ENCODE measurements at places on chromosomes 2 and 18. TPM values are rescaled to one million over a fixed set of nuclear protein-coding genes. Genes with fewer than 3 reads are reported as not detected.

The HS1BP3 gene
- total RNA-seq = 25.4 TPM

The CEBPZ gene
- 51.3 TPM for total RNA-seq

The ERBB4 gene
- 9.4 TPM for total RNA-seq

The RIT2 gene
- total RNA-seq = not detected

The AQP4 gene
- total RNA-seq = 490 TPM

The BOLL gene
- total RNA-seq = not detected

The FBXO15 gene
- 9.7 TPM for total RNA-seq

The SLC16A14 gene
- total RNA-seq = 8.2 TPM

DNA sequence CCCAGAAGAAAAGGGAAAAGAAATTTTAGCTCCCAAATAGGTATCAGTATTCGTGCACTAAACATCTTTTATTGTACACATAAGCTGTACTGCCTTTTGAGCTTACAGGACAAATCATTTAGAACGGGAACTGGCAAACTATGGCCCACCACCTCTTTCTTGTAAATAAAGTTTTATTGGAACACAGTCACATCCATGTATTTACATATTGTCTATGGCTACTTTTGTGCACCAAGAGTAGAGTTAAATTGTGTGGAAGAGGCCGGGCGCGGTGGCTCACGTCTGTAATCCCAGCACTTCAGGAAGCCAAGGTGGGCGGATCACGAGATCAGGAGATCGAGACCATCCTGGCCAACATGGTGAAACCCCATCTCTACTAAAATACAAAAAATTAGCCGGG is 5.7 kb downstream of the TM4SF20 start:
- no peak for DNase-seq
- no peaks in the 10 kb centered on the region for H3K27me3 ChIP-seq

- no peaks in the 10 kb centered on the region for H3K4me1 ChIP-seq
- H3K27ac ChIP-seq = no peak overlapping the region
- DNase-seq = no peak
These were observed 603.7 kb upstream of the ZEB2 start for GRCh38 chr2:145123606-145124005.

GRCh38 chr18:54163453-54163852 is 61.0 kb downstream of the MBD2 start:
- H3K27me3 ChIP-seq = no peaks in the 10 kb centered on the region
- no peaks in the 10 kb centered on the region for H3K4me1 ChIP-seq
- no peak overlapping the region for H3K27ac ChIP-seq
- no peak for DNase-seq
- no peak overlapping the region for H3K4me3 ChIP-seq
- peaks cover 35% of the 10 kb centered on the region for H3K36me3 ChIP-seq

- H3K36me3 ChIP-seq = no peaks in the 10 kb centered on the region
- H3K4me3 ChIP-seq = no peak overlapping the region
- H3K4me1 ChIP-seq = peaks cover 34% of the 10 kb centered on the region
- peak overlapping the region; percentile 64 for H3K27ac ChIP-seq
These were observed 44.8 kb downstream of the ASAP2 start for GRCh38 chr2:9251154-9252001.

DNA sequence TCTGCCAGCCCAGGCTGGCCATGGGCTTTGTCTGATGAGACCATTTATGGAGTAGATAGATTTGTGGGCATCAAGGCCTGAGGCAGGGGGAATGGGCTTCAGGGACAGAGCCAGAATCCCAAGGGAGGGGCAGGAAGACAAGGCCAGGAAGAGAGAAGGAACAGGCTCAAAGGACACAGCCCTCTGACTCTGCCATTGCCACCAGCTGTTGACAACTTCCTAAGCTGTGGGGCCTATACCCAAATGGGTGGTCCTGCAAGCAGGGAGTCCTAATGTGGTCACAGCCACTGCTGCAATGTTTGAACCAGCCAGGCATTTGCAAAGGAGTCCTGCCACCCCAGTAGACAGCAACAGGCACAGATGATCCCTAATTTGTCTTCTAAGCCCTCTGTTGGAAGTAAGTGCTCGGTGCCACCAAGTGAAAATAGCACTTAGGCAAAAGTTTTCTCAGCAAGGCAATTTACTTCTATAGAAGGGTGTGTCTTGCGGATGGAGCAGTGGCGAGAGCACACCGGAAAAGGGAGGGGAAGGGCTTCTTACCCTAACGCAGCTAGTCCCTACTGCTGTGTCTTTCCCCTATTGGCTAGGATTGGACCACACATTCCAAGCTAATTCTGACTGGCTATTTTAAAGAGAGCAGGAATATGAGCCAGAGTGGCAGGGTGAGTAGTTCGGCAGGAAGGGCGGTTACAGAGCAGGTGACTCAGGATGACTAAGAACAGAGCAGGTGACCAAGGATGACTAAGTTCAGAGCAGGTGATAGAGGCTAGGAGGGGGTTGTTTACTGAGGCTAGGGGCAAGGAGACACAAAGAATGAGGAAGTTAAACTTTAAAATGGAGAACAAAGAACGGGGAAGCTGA is 47.2 kb downstream of the C1QL2 start:
- DNase-seq = no peak
- no peak overlapping the region for H3K4me3 ChIP-seq
- H3K27me3 ChIP-seq = peaks cover 3% of the 10 kb centered on the region
- no peaks in the 10 kb centered on the region for H3K4me1 ChIP-seq

DNA sequence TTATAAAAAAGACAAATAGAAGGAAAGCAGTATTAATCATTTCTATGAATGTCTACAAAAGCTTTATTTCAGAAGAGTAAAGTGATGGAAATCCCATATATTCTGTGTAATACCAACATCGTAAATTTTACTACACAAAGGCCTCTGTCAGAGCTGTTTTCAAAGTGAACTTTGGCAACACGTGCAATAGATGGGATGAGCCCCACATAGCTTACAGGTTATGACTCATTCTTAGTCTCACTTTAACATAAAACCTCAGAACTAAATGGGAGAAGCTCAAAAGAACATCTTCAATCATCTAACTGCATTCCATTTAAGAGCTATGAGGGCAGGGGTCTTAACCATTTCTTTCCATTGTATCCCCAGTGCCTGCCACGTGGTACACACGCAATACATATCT is 11.5 kb downstream of the VPS4B start:
- peaks cover 32% of the 10 kb centered on the region for H3K36me3 ChIP-seq
- no peaks in the 10 kb centered on the region for H3K27me3 ChIP-seq
- no peak for DNase-seq
- H3K4me1 ChIP-seq = no peaks in the 10 kb centered on the region
- H3K27ac ChIP-seq = no peak overlapping the region

- DNase-seq = no peak
- no peak overlapping the region for H3K27ac ChIP-seq
- H3K4me3 ChIP-seq = no peak overlapping the region
- peaks cover 31% of the 10 kb centered on the region for H3K36me3 ChIP-seq
- H3K4me1 ChIP-seq = no peaks in the 10 kb centered on the region
These were observed 238.5 kb downstream of the ALPK2 start for GRCh38 chr18:58390399-58390798.

DNA sequence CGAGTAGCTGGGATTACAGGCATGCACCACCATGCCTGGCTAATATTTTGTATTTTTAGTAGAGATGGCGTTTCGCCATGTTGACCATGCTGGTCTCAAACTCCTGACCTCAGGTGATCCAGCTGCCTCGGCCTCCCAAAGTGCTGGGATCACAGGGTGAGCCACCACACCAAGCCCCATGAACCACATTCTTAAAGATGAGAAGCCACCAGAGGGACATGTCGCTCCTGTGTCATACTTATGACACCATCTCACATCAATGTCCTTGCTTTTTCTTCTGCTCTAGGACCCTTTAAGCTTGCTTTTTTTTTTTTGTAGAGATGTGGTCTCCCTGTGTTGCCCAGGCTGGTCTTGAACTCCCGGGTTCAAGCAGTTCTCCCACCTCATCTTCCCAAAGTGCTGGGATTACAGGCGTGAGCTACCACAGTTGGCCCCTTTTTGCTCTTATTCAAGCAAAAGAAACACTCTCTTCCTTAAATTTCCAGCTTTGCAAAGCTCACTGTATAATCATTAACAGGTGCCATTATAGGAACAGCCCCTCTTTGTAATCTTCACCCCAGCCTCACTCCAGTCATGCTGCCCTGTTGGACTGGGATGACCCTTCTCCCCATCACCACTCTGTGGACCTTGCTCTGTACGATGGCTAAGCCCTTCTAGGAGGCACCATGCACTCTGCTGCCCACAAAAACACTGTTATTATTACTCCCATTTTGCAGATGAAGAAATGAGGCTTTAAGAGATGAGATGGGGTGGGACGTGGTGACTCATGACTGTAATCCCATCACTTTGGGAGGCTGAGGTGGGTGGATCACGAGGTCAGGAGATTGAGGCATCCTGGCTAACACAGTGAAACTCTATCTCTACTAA is 10.8 kb upstream of the KCNG3 start:
- no peak overlapping the region for H3K27ac ChIP-seq
- no peaks in the 10 kb centered on the region for H3K36me3 ChIP-seq
- H3K27me3 ChIP-seq = no peaks in the 10 kb centered on the region
- H3K4me3 ChIP-seq = no peak overlapping the region

GRCh38 chr2:191152482-191153240 is 1.9 kb upstream of the STAT4 start:
- no peak overlapping the region for H3K27ac ChIP-seq
- no peaks in the 10 kb centered on the region for H3K36me3 ChIP-seq
- no peak for DNase-seq

DNA sequence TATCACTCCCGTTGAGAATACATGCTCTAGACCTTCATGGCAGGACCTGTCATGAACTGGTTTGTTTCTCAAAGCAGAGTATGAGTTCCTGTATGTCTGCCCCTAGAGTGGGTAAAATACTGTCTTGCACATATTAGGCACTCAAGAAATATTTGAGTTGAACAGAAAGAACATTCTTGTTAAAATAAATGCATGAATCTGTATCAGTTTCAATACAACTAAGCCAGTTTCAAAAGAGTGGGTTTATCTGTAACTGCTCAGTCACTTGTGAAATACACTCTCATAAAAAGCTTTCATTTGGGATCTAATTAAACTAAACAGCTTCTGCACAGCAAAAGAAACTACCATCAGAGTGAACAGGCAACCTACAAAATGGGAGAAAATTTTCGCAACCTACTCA is 69.2 kb downstream of the RFTN2 start:
- no peaks in the 10 kb centered on the region for H3K27me3 ChIP-seq
- no peak for DNase-seq
- H3K4me3 ChIP-seq = no peak overlapping the region
- no peaks in the 10 kb centered on the region for H3K36me3 ChIP-seq
- H3K4me1 ChIP-seq = no peaks in the 10 kb centered on the region

DNA sequence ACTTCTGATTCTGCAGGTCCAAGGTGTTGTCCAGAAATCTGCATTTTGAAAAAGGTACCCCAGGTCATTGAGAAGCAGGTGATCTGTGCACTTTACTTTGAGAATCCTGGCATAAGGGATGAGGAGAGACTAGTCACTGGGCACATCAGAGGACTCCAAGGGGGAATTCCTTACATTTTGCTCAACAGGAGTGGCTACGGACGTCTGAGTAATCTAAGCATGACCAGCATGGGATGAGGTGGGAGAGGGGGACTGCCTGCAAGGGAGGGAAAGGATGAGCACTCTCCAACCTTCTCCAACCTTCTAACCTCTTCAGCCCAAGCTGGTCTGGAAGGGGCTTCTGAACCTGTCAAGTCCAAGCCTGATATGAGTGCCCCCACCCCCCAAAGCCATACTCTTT is 55.5 kb downstream of the MARCHF4 start:
- no peak overlapping the region for H3K27ac ChIP-seq
- no peaks in the 10 kb centered on the region for H3K27me3 ChIP-seq
- no peak overlapping the region for H3K4me3 ChIP-seq
- H3K36me3 ChIP-seq = no peaks in the 10 kb centered on the region
- no peaks in the 10 kb centered on the region for H3K4me1 ChIP-seq

DNA sequence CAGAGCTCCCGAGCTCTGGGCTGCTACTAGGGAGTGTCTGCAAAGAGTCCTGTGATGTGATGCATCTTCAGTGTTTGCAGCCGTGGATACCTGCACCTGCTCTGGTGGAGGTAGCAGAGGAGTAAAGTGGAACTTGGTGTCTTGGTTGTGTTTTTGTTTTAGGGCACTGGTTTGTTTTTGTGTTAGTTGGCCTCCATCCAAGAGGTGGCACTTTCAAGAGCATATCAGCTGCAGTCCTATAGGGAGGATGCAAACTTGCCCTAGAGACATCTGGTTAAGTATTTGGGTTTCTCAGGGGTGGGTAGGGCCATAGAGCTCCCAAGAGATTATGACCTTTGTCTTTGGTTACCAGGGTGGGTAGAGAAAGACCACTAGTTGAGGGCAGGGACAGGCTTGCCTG is 1249.0 kb upstream of the FAM98A start:
- H3K27ac ChIP-seq = no peak overlapping the region
- no peak for DNase-seq
- no peaks in the 10 kb centered on the region for H3K27me3 ChIP-seq
- H3K4me1 ChIP-seq = no peaks in the 10 kb centered on the region
- no peak overlapping the region for H3K4me3 ChIP-seq
- no peaks in the 10 kb centered on the region for H3K36me3 ChIP-seq

GRCh38 chr2:100957996-100958653 is 44.0 kb upstream of the RPL31 start:
- DNase-seq = peak; percentile 85
- no peak overlapping the region for H3K4me3 ChIP-seq
- H3K36me3 ChIP-seq = no peaks in the 10 kb centered on the region
- no peaks in the 10 kb centered on the region for H3K27me3 ChIP-seq
- H3K4me1 ChIP-seq = peaks cover 9% of the 10 kb centered on the region
- H3K27ac ChIP-seq = no peak overlapping the region

DNA sequence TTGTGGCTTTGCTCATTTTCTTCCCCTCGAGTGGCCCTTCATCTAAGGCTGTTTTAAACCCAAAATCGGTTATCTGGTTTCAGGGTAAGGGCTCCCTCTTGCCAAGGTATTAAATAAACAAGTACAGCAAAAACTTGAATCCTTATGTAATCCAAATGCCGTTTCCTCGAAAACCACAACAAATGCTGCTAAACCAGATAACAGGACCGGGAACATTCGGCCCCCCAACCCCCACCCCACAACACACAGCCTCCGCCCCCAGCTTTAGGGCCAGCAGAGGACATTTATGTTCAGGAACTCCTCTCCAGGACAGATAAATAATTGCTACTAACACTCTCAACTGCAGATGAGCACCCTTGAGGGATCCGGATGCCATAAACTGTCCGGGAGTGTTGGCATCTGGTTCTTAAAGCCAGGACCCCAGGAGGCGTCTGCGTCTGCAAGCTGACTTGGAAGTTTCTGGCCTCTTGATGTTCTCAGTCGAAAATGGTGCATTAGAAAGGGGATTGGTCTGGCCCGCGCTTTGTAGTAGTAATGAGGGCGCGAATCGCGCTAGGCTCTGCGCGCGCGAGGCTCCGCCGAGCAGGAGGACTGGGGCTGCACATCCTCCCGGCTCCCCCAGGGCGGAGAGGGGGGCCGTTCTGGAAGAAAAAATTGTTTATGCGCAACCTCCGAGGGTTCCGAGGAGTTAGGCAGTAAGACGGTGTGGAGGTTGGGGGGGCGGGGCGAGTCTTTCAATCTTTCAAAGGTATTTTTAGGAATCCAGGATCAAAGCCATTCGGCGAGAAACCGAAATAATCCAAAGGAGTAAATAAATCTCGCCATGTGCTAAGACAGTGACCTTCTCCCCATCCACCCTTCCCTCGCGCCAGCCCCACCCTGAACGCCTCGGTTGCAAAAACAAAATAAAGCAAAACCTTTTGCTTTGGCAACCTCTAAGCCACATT is 3.9 kb upstream of the ID2 start:
- H3K36me3 ChIP-seq = no peaks in the 10 kb centered on the region
- DNase-seq = peak; percentile 98
- H3K27ac ChIP-seq = peak overlapping the region; percentile 88
- no peak overlapping the region for H3K4me3 ChIP-seq
- no peaks in the 10 kb centered on the region for H3K27me3 ChIP-seq
- peaks cover 44% of the 10 kb centered on the region for H3K4me1 ChIP-seq

GRCh38 chr2:129276978-129277584 is 702.4 kb upstream of the RAB6C start:
- DNase-seq = no peak
- H3K4me3 ChIP-seq = no peak overlapping the region
- no peaks in the 10 kb centered on the region for H3K36me3 ChIP-seq
- no peaks in the 10 kb centered on the region for H3K4me1 ChIP-seq
- H3K27ac ChIP-seq = no peak overlapping the region
